PC-9 (cell line): ENCODE measurements at places on chromosomes 13 and 19.

- no peak for DNase-seq
Observed at GRCh38 chr19:7494416-7495098, 5.7 kb upstream of the PEX11G start.

- no peak for DNase-seq
Observed at GRCh38 chr13:71922194-71922593, 55.2 kb upstream of the DACH1 start.

DNA sequence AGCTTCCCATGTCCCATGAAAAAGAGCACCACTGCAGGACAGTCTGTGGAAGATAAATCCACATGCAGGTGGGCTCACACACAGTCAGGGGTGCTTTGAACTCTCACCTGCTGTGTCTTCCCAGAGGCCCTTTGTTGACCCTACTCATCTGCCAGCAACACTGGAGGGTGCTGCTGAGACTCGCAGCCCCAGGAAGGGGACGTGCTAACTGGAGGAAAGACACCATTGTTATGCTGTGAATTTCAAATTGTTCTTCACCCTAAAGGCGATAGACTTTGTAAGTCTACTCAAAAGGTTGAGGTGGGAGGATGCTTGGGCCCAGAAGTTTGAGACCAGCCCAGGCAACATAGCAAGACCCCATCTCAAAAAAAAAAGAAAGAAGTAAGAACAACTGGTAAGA, 107.3 kb upstream of the SERP2 start:
- DNase-seq, result no peak

GRCh38 chr13:28324181-28324789, 170.6 kb downstream of the FLT1 start:
- DNase-seq, result no peak

DNA sequence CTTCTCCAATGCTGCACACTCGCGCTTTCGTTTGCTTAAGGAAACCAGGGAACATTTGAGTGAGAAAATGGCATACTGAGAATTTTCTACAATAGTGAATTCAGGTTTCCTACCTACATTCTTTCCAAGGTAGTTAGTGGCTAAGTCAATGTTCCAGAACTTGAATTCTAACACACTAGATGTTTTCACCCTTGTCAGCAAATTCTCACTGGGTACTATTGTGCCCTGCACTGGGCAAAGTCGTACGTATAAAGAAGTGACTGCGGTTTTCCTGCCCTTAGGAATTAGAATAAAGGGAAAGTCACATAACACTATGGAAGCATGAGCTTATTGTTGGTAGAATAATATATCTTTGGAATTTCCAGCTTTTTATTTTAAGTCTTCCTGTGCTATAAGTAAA, 119.2 kb upstream of the TNFSF11 start:
- DNase-seq, result no peak

DNA sequence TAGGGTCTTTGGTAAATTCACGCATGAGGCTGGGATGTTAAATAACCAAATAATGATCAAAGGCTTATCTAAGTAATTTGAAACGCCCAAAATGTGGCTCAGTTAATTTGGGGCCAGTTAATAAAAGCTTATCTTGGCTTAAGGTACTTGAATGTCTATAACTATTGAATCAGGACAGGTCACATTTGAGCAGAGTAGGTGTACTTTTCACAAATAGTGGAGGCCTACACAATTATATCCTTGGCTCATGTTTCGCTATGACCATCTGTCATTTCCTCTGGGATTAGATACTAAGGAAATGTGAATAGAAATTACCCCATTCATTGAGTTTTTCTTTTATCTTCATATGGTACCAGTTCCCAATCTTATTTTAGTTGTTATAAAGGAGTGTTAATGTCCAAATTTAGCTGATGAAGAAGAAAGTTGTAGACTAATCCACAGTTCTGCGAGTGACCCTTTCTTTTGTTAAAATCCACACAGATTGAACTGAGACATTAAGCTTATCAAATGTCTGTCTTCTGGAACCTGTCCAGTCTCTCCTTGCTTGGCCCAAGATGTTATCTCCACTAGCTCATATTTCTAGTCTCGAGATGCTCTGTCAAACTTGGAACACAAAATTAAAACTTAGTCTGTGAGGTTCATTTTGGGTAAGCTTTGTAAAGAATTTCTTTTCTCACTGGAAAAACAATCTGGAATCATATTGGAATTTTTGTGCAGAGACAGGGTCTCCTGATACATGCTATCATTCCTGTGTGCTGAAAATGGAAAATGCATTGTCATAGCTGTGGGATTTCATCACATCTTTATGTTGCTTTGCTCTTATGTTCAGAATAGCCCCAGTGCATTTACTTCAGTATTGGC, 31.0 kb downstream of the SLAIN1 start:
- no peak for DNase-seq

DNA sequence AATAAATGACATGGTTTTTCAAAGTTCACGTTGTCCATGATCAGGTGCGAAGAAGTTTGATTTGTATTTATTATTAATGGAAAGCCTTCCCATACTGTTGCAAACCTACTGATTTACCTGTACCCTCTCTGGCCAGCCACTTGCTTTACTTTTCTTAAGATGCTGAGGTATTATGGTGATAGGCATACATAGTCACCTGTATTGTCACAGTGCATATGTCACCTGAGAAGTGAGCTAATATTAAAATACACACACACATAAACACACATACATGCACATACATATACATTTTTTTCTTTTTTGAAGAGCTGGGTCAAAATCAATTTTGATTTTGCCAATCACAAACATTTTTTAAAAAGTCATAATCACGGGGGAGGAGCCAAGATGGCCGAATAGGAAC, 72.1 kb downstream of the RNASEH2B start:
- DNase-seq, result no peak

- DNase-seq, result peak; percentile 34
Observed at GRCh38 chr19:42074513-42075363, 1.2 kb upstream of the ZNF574 start.

GRCh38 chr19:925087-925525, 729 bp upstream of the ARID3A start:
- no peak for DNase-seq

GRCh38 chr13:38849315-38849714, 141.3 kb downstream of the STOML3 start:
- no peak for DNase-seq

DNA sequence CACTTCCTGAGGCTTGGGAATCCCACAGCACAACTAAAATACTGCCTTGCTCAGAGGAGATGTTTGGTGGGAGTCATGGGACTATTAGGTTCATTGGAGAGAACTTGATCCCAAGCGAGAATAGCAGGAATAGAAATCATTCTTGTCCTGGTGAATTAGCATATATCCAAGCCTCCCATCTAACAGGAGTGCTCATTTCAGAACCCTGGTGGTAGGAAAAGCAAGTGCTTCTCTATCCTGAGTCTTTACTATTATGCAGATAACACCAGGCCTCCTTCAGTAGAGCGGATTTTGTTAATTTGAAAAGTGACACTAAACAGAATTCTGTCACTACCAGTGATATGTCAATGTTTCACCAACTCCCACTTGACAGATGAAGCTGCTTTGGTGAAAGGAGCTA, 199.5 kb downstream of the ATP8A2 start:
- DNase-seq, result no peak

- peak; percentile 43 for DNase-seq
Observed at GRCh38 chr19:703651-704446, 4.9 kb upstream of the PALM start.

DNA sequence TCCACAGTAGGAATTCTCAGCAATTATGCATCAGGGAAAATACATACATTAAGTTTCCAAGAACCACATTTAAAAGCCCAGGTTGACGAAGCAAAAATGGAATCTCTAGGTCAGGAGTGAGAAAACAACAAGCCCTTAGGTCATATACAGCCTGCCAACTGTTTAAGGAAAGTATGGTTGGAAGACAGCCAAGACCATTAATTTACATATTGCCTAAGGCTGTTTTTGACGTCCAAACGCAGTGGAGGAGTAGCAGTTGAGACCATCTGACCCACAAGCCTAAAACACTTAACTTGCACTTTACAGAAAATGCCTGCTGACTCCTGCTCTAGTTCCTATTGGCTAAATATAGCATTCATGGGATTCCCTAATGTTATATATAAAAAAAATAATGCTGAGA, 299.0 kb downstream of the ITGBL1 start:
- DNase-seq, result peak; percentile 38

GRCh38 chr19:56912401-56913112, 72.0 kb upstream of the PEG3 start:
- DNase-seq, result no peak

DNA sequence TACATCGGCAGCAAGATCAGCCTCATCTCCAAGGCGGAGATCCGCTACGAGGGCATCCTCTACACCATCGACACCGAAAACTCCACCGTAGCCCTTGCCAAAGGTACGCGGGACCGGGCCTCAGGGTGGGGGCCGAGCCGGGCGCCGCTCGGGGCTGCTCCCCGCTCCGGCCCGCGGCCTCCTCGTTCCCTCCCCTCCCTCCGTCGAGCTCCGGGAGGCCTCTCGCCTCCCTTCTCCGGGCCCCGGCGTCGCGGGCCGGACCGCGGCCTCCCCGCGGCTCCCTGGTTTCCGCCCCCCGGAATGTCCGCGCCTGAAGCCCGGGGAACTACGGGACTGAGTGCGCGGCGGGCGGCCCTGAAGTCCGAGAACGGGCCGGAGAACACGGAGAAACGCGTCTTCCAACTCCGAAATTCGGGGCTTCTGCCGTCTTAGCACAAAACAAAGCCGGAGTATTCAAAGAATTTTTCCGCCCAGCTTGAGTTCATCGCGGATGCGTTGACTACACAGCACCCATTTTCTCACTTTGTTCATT, 423 bp downstream of the LSM14A start:
- DNase-seq, result no peak

DNA sequence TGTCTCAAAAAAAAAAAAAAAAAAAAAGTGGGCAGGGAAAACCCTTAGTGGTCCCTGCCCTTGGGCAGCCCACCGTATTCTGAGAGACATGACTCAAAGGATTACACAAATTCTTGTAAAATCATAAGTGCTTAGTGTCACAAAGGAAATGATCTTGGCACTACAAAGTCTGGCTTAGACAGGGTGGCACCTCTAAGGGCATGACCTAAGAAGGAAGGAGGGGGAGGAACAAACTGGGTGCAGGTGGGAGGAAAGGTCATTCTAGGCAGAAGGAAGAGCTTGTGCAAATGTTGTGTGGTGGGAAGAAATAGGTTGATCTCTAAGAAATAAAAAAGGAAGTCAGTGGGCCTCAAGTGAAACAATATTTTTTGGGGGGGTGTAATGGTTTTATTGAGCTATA, 10.4 kb downstream of the PNPLA6 start:
- no peak for DNase-seq

DNA sequence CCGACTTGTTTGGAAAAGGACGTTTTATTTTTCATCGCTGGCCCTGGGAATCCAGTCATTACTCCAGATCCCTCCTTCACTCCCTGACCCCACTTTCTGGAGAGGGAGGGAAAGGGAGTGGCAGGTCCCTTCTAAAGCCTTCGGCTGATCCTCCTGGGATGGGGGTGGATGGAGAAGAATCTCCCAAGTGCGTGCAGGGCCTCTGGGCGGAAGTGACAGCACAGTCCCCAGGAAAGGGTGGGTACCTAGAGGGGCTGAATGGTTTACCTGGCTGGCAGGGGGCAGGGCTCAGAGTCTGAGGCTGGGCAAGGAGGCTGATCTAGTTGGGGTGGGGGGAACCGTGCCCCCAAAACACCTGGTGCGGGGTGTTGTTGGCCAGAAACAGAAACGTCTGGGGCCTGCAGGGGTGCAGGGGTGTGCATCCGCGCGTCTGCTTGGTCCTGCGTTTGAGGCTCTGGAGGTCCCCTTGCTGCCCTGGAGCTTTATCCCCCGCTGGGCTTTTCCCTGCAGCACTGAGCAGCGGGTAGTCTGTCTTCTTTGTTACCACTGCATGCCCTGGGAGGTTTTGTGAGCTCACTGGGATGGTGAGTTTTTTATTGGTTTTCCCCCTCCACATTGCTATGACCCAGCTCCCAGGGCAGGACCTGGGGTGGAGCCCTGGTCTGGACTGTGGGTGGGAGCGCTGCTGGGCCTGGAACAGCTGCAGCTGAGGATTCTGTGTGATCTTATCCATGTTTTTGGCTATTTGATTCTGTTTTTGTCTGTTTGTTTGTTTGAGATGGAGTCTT, 3.0 kb upstream of the ZNF628 start:
- no peak for DNase-seq

- DNase-seq, result no peak
Observed at GRCh38 chr19:35346193-35347052, 1.3 kb upstream of the FFAR1 start.

GRCh38 chr13:28136916-28137315, 1.4 kb upstream of the PAN3 start:
- no peak for DNase-seq

DNA sequence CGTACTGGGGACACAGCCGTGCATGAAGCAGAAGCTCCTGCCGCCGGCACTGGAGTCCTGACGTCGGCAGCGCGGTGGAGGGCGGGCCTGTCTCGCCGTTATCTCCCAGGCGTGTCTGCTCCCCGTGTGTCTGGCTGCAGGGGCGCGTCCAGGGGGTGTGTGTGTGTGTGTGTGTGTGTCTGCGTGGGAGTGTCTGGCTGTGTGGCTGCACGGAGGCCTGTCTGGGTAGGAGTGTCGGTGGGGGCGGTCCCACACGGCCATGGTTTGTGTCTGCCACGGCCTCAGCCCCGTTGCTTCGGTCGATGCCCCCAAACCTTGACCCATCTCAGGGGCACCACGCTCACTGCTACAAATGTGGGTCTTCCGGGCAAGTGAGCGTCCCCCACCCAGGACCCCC, 18.3 kb downstream of the ARID3A start:
- DNase-seq, result no peak

- DNase-seq, result no peak
Observed at GRCh38 chr13:94758436-94758960, 46.2 kb upstream of the SOX21 start.

DNA sequence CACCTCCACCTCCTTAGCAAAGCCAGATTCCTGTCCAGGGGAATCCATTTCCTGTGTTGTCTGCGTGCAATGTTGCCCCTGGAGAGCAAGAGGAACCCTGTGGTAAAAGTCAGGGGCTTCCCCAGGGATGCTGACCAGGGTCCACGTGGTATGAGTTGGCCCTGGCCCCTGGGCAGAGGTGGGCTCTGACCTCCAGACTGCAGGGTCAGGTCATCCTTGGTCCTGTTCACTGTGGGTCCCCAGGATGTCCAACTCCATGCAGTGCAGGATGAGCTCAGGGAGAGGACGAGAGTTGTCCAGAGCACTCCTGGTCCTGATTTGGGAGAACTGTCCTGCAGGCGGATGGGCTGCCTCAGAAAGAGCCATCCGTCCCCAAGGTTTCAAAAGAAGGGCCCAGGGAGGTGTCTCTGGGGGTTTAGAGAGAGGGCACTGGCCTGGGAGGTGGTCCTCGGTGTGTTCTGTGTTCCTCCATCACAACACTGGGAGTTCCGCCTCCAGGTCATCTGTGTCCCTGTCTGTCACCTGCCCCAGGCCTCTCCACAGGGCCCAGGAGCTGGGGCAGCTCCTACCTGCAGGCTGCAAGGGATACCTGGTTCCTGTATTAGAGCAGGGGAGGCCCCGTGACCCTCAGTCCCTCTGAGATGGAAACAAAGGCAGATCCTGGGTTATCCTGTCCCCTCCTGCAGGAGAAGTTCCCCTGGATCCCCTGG, 1.2 kb upstream of the CEACAM4 start:
- no peak for DNase-seq

GRCh38 chr19:17879466-17879865, 7.7 kb downstream of the SLC5A5 start:
- DNase-seq, result no peak
